ENCODE measurements at places on chromosomes 7 and 10. TPM values are rescaled to one million over a fixed set of nuclear protein-coding genes. Genes with fewer than 3 reads are reported as not detected.

The PNLIPRP3 gene
- not detected for total RNA-seq

The UNC5B gene
- total RNA-seq: 35.2 TPM

The OR2F2 gene
- total RNA-seq: not detected

The PDE6C gene
- not detected for total RNA-seq

The ASAH2 gene
- total RNA-seq: 0.47 TPM

The LMTK2 gene
- 4.6 TPM for total RNA-seq
